ENCODE measurements at places on chromosomes 4 and X.
A peak's percentile ranks its signal among the peaks of the same experiment; 100 is the strongest.

DNA sequence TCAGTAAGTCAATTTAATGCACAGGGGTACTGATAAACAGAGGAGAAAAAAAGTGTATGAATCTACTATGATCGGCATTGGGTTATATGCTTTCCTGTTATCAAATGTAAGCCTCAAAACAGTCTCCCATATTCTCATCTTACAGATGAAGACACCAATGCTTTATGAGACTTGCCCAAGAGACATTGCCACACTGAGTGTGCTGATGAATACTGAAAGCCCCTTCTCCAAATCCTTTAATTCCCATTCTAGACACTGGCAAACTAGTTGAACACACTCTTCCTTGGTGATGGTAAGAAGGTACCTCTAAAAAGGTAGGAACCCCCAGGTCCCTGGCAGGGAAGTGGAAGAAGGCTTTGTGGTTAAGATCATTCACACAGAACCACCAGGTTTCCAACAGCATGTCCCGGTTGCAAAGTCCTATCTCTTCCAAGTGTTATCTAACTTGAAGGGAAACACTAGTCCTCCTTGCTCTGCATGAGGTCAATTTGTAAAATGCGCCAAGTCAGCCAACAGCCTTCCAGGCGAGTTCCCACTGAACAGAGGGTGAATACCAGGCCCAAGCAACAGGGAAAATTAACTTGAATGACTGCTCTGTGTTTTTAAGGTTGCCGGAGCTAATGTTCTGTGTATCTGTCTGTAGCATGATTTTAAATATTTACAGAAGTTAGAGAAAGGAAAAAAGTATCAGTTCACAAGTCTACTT lies 5.1 kb downstream of the SETD7 start:
- DNase-seq, result no peak

GRCh38 chrX:147894366-147894963 lies 17.3 kb upstream of the FMR1 start:
- peak; percentile 54 for DNase-seq

- DNase-seq, result no peak
Measured at GRCh38 chr4:137655302-137655701, 123.0 kb upstream of the PCDH18 start.

DNA sequence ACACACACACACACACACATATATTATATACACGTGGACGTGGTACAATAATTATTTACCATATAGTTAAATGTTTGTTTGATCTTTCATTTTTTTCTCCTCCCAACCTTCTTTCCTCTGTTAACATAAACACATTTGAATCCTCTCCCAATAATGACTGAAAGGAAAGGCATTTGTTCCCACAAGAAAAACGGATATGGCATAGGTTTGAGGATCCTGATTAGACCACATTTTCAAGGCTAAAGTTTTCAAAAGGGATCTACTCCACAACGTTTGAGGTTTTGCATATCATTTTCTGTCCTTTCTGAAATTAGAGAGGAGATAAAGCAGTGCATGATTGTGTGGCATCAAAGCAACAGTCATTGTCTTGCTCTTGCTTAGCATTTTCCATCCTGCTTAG lies 1883.4 kb downstream of the STIM2 start:
- DNase-seq, result no peak

Data from muscle of arm (tissue), 14 donors.